Body of pancreas (tissue), 4 donors: ENCODE measurements at places on chromosomes 11 and 22. TPM values are rescaled to one million over a fixed set of nuclear protein-coding genes. Genes with fewer than 3 reads are reported as not detected.

The AIFM3 gene
- 3.0 TPM for total RNA-seq

The FJX1 gene
- total RNA-seq: 17.1 TPM

The CD82 gene
- total RNA-seq: 11.4 TPM

The SCN4B gene
- total RNA-seq: 0.33 TPM

The TRPM5 gene
- under 0.01 TPM for total RNA-seq

The OR8G5 gene
- not detected for total RNA-seq

The TRPC6 gene
- 4.0 TPM for total RNA-seq

The LRRC4C gene
- total RNA-seq: 1.3 TPM

The TMPRSS6 gene
- 0.52 TPM for total RNA-seq

The LBHD1 gene
- total RNA-seq: 5.6 TPM

The PTGDR2 gene
- total RNA-seq: 1.3 TPM

The BIRC3 gene
- total RNA-seq: 5.3 TPM

The BTG4 gene
- not detected for total RNA-seq

The CHRNA10 gene
- 3.0 TPM for total RNA-seq

The APOA1 gene
- 1.0 TPM for total RNA-seq

The YAP1 gene
- total RNA-seq: 26.0 TPM

The DMC1 gene
- not detected for total RNA-seq

The OR4S1 gene
- total RNA-seq: not detected

The LARGE2 gene
- 14.5 TPM for total RNA-seq

The KBTBD3 gene
- total RNA-seq: 2.0 TPM

The APOL5 gene
- not detected for total RNA-seq

The IGSF9B gene
- 3.3 TPM for total RNA-seq

The ENTHD1 gene
- total RNA-seq: not detected

The MUC2 gene
- not detected for total RNA-seq

The MMP11 gene
- 1.0 TPM for total RNA-seq

The FIBIN gene
- 9.6 TPM for total RNA-seq

The MS4A6E gene
- not detected for total RNA-seq

The NXPE4 gene
- not detected for total RNA-seq

The IL10RA gene
- 7.3 TPM for total RNA-seq

The BLID gene
- total RNA-seq: not detected

The OTOG gene
- not detected for total RNA-seq

The OR51B6 gene
- total RNA-seq: not detected
